ENCODE measurements at places on chromosomes 16 and 17.

GRCh38 chr16:67534431-67534830 is 5.8 kb downstream of the RIPOR1 start:
- DNase-seq = no peak
- H3K27me3 ChIP-seq = peaks cover 54% of the 10 kb centered on the region
- H3K4me3 ChIP-seq = no peak overlapping the region

DNA sequence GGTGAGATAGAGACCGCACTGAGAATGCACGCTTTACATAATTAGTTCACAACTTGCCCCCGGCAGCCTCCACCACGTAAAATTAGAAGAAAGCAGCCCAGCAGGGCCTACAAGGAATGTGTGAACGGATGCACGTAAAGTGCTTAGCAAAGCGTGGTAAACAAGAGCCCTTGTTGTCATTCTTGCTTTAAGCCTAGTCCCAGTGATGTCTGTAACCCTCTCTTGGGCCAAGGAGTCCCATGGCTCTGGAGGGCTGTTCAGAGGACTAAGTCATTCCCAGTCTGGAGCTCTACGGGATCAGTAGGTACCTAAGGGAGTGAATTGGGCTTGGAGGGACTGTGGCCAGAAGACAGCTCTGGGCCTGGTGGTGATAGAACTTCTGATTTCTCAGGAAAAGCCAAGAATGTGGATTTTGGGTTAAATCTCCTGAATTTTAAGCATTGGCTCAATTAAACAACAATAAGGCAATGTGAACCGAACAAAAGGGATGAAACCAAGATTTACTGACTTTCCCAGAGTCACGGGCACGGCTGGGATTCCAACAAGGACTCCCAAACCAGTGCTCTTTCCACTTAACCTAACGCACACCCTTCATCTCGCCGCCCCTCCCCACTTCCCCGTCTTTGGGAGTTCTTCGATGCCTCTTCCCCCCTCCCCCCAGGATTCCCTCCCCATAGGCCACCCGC is 775 bp upstream of the CHP2 start:
- no peak for DNase-seq
- peaks cover 57% of the 10 kb centered on the region for H3K27me3 ChIP-seq
- H3K4me1 ChIP-seq = no peaks in the 10 kb centered on the region
- H3K36me3 ChIP-seq = no peaks in the 10 kb centered on the region
- no peak overlapping the region for H3K27ac ChIP-seq
- no peak overlapping the region for H3K4me3 ChIP-seq

DNA sequence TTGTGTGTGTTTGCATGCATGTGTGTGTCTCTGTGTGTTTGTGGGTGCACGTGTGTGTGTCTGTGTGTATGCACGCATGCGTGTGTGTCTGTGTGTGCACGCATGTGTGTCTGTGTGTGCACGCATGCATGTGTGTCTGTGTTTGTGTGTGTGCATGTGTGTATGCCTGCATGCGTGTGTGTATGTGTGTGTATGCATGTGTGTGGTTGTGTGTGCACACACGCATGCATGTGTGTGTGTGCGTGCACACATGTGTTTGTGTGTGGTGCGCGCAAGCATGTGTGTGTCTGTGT is 239.9 kb upstream of the TNRC6C start:
- H3K27ac ChIP-seq = no peak overlapping the region
- H3K4me3 ChIP-seq = no peak overlapping the region
- DNase-seq = peak; percentile 2
- H3K36me3 ChIP-seq = no peaks in the 10 kb centered on the region
- H3K4me1 ChIP-seq = no peaks in the 10 kb centered on the region

DNA sequence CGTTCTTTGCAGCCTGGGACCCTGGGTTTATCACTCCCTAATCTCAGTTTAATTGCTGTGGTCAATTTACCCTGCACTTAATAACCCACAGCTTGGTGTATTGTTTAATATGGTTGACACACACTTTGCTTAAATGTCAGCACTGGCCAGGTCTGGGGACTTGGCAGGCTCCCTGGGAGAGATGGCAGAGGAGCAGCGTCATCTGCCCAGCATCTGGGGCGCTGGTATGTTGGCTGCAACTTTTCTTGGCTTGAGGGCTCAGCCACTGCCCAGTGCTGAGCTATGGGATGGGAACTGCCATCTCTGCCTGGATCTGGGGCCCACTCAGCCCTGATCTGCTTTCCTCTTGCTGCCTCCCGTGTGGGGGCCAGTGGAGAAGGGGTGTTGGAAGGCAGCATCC is 115.7 kb upstream of the IRX3 start:
- H3K4me3 ChIP-seq = no peak overlapping the region
- no peak overlapping the region for H3K27ac ChIP-seq
- no peaks in the 10 kb centered on the region for H3K4me1 ChIP-seq
- no peaks in the 10 kb centered on the region for H3K36me3 ChIP-seq
- H3K27me3 ChIP-seq = no peaks in the 10 kb centered on the region

GRCh38 chr17:8798846-8799569 is at the start of gene MFSD6L:
Gene MFSD6L (minus strand): TSS chr17:8799365. CDS start chr17:8799120, 245 bp downstream.
- peaks cover 17% of the 10 kb centered on the region for H3K36me3 ChIP-seq
- H3K4me1 ChIP-seq = no peaks in the 10 kb centered on the region

Data from activated CD8-positive, alpha-beta T cell treated with anti-CD3 and anti-CD28 coated beads, Interleukin-2, amount 10 ng/mL, durations not matched to agents 7 days and 5 days (primary cell).